Activated T-helper 1 cell treated with anti-CD3 and anti-CD28 coated beads, Interleukin-12 subunit alpha, Interleukin-12 subunit beta, Interleukin-2, Interleukin-4 antibody, amounts not matched to agents 30 ng/mL and 10 ng/mL and 1 ng/mL, durations not matched to agents 14 hours and 24 hours and 36 hours (primary cell): ENCODE measurements at places on chromosomes 6 and 20.

GRCh38 chr20:59046862-59047261 is 4.3 kb upstream of the PRELID3B start:
- no peak for DNase-seq

GRCh38 chr20:2338411-2339066 is 42.2 kb upstream of the TGM6 start:
- no peak for DNase-seq

GRCh38 chr20:49937027-49937929 is 1.1 kb downstream of the RNF114 start:
- no peak for DNase-seq

- no peak for DNase-seq
Measured at GRCh38 chr6:121925534-121926255, 473.8 kb upstream of the HSF2 start.

DNA sequence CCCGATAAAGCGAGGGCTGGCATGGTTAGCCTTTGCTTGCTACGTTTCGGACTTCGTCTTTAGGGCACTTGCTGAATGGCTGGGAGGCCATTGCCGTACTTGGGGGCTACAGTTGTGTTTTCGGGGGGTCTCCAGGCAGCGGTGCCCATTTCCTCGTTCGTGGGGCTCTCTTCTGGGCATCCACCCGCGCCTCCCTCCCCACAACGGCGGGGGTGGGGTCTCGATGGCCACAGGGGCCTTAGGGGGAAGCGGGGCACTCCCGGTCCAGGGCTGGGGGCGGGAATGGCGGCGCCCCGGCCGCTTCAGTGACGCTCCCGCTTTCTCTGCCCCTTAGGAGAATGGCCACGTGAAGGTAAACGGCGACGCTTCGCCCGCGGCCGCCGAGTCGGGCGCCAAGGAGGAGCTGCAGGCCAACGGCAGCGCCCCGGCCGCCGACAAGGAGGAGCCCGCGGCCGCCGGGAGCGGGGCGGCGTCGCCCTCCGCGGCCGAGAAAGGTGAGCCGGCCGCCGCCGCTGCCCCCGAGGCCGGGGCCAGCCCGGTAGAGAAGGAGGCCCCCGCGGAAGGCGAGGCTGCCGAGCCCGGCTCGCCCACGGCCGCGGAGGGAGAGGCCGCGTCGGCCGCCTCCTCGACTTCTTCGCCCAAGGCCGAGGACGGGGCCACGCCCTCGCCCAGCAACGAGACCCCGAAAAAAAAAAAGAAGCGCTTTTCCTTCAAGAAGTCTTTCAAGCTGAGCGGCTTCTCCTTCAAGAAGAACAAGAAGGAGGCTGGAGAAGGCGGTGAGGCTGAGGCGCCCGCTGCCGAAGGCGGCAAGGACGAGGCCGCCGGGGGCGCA is 2.4 kb downstream of the MARCKS start:
- DNase-seq = no peak

GRCh38 chr6:20538131-20538662 is 3.9 kb downstream of the CDKAL1 start:
- no peak for DNase-seq

DNA sequence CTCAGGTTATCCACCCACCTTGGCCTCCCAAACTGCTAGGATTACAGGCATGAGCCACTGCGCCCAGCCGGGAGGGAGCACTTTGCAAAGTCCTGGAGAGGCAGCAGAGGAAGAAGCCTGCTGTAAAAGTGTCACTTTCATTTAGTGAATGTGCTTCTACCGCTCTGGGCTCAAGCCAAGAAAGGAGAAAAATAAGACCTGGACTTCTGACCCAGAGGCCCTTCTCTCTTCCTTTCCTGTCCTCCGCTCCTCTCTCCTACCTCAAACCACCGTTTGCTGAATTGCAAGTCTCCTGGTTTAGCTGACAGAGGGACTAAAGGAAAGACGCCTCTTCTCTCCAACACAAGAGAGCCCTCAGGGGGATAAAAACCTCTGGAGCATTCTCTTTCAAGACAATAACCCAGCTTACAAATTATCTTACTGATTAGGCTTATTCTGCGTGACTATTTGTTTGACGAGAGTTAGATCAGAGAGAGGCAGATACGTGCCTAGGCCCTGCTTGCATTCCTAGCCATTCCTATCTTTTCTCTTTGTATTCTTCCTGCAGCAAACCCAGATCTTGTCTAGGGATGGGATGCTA is 84.2 kb upstream of the SLC22A23 start:
- DNase-seq = no peak

GRCh38 chr20:16806886-16807285 is 58.7 kb downstream of the OTOR start:
- no peak for DNase-seq

- DNase-seq = no peak
Measured at GRCh38 chr20:62181808-62182207, 1.0 kb upstream of the MTG2 start.

DNA sequence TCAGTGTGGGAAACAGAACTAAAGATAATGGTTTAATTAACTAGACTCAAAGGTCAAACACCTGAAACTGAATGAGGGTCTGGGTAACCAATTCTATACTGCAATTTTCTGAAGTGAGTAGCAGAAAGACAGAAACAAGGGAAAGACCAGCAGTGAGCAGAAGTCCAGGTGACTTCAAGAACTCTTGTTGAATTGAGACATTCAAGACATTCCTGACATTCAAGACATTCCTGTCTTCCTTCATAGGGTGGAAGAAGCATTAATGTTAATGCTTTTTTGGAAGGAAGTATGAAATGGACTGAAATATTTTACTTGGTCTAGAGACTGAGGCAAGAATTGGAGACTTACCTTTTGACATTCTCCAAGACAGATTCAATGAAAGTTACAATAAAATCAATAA is 529.9 kb upstream of the MMS22L start:
- no peak for DNase-seq

- no peak for DNase-seq
Measured at GRCh38 chr6:13165502-13166172, 162.7 kb downstream of the TBC1D7 start.

- DNase-seq = no peak
Measured at GRCh38 chr6:16468991-16469615, 230.7 kb downstream of the GMPR start.

DNA sequence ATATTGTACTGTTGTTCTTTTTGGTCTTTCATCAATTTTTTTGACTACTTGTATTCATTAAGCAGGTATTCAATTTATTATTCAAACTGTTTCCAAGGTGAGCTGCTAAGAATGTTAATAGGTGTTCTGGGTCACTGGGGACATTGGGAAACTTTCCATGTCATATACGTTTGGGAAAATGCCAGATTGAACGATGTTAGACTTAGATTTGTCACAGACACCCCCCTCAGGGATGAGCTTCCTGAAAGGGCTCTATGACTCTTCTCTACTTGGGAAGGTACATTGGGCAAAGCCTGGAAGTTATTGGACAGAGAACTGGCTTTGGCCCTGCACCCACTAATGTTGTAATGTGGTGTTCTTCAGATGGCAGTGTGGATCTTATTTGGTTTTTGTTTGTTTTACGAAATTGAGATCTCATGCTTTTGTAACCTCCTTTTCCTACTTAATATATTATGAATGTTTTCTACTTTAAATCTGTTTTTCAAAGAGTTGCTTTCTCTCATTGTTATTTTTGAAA is 42.1 kb downstream of the PLCB4 start:
- DNase-seq = no peak

- no peak for DNase-seq
Measured at GRCh38 chr6:3911130-3911529, 62.0 kb downstream of the FAM50B start.

GRCh38 chr6:129646642-129647041 is 63.3 kb downstream of the ARHGAP18 start:
- no peak for DNase-seq

DNA sequence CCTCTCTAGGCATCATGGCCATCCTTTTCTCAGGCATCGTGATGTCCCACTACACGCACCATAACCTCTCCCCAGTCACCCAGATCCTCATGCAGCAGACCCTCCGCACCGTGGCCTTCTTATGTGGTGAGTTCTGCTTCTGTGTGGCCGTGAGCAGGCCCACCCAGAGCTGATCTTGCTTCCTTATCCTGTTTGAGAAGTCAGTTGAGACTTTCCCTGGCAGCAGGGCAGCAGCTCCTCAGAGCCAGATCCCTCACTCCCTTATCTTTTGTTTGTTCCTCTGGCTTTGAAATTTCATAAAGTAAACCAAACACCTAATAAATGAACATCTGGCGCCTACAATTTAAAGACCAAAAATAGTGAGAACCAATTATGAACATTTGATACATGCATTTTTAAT is 40.6 kb downstream of the SPATA2 start:
- DNase-seq = no peak

DNA sequence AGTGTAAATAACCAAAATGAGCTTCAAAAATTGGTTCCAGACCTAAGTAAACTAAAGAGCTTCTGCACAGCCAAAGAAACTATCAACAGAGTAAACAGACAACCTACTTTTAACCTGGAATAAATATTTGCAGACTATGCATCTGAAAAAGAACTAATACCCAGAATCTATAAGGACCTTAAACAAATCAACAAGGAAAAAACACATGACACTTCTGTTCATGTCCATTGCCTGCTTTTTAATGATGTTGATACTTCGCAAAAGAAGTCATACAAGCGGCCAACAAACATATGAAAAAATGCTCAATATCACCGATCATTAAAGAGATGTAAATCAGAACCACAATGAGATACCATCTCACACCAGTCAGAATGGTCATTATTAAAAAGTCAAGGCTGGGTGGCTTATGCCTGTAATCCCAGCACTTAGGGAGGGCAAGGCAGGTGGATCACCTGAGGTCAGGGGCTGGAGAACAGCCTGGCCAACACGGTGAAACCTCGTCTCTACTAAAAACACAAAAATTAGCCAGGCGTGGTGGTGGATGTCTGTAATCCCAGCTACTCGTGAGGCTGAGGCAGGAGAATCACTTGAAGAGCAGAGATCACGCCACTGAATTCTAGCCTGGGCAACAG is 42.5 kb upstream of the DST start:
- no peak for DNase-seq

- no peak for DNase-seq
Measured at GRCh38 chr6:149154261-149154821, 163.2 kb upstream of the TAB2 start.

DNA sequence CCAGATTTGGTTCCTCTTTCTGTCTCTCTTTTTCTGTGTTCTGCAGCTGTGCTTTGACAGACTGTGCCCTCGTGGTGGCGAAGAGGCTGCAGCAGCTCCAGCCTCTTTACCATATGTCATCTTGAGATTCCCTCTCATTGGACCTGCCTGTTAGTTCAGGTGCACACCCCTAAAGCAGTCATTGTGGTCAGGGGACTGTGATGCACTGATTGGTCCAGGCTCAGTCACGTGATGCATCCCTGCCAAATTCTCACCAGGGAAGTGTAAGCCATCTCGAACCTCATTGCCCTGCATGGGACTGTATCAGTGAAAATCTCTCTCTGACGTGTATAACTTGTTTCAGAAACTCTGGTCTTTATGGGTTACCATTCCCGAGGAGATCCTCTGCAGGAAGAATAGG is 160.3 kb downstream of the EYA2 start:
- DNase-seq = no peak

GRCh38 chr6:129105793-129106192 is 222.9 kb downstream of the LAMA2 start:
- no peak for DNase-seq

GRCh38 chr6:38638941-38639497 is 710 bp downstream of the BTBD9 start:
- peak; percentile 29 for DNase-seq

GRCh38 chr6:166192557-166192956 is 24.9 kb upstream of the TBXT start:
- no peak for DNase-seq

DNA sequence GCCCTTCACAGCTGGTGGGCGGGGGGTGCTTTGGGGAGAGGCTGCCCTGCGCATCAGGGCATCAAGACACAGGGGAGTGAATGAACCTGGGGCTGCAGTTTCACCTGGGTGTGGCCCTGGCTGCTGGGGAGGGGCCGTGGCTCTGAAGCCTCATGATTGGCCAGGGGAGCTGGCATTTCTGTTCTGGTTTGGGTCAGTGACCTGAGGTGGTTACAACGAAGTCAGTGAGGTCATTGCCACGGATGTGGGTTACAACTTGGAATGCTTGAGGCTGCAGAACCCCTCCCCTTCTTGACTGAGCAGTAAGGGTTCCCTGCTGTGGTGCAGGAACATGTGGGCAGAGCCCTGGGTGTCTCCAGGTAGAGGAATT is 3.0 kb downstream of the TCEA2 start:
- peak; percentile 78 for DNase-seq

GRCh38 chr6:68994521-68994920 is 359.4 kb downstream of the ADGRB3 start:
- no peak for DNase-seq

DNA sequence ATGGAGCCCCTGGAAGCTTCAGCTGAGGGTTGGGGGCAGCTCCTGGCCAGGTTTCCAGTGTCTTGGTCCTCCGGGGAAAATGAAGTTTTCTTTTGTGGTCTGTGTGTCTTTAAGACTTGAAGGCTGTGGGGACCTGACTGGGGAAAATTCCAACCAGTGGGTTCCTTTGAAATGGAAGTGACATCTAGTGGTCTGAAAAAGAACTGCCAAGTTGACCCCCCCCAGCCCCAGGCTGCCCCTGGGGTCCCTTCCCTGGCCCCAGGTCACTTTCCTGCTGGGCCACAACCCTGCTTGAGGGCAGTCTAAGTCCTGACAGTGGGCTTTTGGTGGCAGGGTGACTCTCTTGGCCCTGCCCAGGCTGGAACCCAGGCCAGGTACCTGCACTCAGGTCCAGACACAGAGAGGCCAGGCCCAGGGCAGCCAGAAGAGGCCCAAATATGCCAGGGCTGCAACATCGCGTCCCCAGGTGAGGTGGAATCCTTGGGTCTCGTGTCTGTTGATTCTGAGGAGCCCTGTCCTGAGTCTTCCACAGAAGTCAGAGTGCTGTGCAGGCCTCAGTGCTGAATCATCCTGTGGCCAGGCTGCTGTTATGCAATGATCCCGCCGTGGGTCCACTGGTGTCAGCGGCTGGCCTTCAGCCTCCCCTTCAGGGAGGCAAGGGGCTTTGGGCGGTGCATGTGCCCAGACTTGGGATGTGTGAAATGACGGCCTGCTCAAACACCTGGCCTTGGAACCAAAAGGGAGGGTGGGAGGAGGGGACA is 68.4 kb downstream of the VEGFA start:
- no peak for DNase-seq

DNA sequence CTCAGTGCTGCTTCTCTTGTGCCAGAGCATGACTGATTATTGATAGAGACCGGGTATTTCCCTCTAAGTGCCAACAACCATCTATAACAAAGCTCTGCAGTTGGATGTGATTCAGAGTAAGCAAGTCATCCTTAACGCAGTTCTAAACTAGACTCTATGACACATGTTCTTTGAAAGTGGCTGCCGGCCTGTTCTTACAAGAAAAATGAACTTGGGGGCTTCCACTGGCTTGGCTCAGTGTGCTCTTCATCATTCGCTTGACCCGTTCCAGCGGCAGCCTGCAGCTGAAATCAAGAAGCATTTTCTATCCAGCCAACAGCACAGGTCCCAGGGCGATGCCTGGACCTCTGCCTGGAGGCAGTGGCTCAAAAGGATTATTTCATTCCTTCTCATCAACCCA is 29.8 kb downstream of the GFOD1 start:
- no peak for DNase-seq

DNA sequence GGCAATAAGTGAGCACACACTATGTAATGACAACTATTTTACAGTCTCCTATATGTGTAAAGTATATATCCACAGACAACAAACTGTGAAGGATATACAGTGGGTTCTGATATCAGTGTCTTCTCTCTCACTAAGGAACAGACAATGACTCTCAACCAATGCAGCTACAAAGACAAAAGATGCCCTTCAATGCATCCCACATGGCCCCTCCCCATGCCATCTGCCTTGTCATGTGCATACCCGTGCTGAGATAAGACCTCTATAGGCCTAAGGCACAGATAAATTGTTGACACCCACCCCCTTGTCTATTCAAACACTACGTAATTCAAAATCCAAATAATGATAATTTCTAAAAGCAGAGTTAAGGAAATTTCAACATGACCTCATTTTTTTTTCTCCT is 1123.5 kb upstream of the MAP3K7 start:
- no peak for DNase-seq
